Kasumi-1 (cell line): ENCODE measurements at places on chromosomes 6 and 20.

DNA sequence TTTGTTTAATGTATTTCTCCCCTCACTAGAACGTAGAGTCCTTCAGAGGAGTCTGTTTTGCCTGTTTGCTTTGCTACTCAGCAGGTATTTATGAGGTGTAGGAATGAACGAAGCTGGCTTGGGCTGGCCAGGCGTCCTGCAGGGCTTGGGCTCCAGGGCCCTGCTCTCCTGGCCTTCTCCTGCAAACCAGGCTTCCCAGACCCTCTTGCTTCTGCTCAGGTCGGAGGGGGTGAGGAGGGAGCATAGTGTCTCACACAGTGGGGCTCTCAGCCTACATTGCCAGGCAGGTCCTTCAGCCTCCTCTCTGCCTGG, 24.6 kb upstream of the MLN start:
- DNase-seq, result no peak

DNA sequence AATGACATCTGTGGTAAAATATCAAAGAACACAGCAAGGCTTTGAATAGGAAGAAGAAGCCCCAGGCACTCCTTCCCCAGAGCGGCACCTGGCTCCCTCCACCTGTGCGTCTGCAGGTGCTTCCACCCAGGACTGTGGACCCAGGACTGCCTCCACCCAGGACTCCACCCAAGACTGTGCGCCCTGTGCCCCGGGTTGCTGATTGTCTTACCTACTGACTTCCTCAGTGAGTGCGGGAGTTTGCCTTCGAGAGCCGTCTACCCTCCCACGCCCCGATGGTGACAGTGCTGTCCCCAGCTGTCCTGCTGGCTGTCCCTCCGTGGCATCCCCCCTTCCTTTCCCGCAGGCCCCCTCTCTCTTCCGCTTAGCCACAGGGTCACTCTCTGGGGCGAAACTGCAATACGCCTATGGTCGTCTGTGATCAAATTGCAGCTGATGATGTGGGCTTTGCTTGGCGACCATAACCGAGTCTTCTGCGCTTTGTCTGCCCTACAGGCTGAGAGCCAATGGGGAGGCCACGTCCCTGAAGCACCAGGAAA, 52.1 kb downstream of the IRF4 start:
- no peak for DNase-seq

DNA sequence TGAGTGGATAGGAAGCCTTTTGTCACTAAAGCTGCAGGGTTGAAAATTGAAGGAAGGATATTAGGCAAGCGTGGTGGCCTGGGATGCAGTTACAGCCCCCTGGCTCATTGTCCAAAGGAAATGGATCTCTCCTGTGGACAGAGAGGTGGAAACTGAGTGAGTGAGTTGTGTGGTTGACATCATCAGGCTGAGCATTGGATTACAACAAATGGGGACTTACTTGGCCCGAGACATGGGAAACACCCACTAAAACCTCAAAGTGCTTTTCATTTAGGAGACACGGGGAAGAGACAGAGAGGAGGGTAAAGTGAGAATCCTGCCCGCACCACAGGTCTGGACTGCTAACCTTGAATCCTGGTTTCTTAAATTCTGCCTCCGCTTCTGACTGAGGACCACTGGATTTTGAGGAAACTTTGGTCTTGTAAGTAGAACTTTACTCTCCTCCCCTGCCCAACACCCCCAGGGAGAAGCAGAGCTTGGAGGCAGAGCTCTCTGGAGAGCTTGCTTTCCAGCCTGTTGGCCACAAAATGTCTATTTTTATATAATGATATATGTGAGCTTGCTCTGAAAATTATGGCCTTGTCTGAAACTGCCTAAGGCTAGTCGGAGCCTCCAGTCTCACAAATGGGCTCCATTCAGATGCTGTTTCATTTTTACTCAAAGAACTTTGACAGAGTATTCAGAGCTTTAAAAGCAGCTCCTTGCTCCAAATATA, at the start of gene PKIG:
TSS of gene PKIG (plus strand) at position 269 of the 715 bp plus-strand sequence. CDS start 31,978 bp downstream, outside the sequence.
- no peak for DNase-seq

GRCh38 chr6:90715093-90715655, 128.3 kb upstream of the MAP3K7 start:
- DNase-seq, result no peak

DNA sequence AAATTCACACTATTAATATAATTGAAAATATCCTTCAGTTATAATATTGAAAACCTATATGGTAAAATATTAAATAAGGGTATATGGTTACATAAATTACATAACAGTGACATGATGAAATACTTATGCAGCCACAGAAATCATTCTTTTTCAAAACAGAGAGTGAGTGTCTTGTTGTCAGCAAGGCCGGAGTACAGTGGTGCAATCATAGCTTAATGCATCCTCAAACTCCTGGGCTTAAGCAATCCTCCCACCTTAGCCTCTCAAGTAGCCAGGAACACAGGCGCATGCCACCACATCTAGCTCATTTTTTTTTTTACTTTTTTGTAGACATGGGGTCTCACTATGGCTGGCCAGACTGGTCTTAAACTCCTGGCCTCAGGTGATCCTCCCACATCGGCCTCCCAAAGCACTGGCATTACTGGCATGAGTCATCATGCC, 40.4 kb downstream of the FAM8A1 start:
- DNase-seq, result no peak

DNA sequence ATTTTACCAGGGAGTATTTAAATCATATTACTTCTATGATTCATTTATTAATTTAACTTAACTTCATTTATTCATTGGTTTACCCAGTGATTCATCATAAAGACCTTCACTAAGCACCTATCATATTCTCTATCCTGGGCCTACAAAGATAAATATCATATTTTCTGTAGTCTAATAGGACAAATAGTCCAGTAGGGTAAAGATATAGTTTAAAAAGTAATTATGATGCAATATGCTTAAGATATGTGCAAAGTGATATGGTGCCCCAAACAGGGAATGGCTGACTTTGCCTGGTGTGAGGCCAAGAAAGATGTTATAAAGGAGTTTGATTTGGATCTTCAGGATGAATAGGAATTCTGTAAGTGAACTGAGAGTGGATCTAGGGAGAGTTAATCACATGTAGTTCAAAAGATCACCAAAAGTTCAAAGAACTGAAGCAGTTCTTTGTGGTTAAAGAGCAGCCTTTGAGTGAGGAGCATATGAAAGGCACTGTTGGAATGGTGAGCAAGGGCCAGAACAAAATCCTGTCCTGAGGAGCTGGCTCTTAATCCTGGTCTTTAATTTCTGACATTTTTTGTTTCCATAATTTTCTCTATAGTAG, 45.5 kb downstream of the MLIP start:
- no peak for DNase-seq

- no peak for DNase-seq
Measured at GRCh38 chr20:50221501-50222308, 31.1 kb downstream of the CEBPB start.

GRCh38 chr20:46123482-46124245, 5.5 kb downstream of the CD40 start:
- DNase-seq, result no peak

DNA sequence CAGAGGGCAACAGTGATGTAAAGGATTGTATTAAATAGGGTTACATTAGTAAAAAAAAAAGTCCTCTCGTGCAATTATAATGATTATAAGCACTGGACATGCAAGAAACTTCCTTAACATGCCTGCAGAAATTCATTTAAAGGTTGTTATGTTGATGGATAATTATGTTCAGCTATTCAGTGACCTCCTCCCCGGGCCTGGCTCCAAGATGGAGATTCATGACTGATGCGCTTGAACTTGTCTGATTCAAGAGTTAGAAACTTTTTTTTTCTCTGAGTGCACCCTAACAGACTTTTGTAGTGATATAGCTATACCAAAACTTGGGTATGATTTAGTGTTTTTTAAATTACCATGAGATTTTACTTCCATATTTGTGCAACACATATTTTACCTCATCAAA, 1170.0 kb upstream of the CITED2 start:
- DNase-seq, result no peak

DNA sequence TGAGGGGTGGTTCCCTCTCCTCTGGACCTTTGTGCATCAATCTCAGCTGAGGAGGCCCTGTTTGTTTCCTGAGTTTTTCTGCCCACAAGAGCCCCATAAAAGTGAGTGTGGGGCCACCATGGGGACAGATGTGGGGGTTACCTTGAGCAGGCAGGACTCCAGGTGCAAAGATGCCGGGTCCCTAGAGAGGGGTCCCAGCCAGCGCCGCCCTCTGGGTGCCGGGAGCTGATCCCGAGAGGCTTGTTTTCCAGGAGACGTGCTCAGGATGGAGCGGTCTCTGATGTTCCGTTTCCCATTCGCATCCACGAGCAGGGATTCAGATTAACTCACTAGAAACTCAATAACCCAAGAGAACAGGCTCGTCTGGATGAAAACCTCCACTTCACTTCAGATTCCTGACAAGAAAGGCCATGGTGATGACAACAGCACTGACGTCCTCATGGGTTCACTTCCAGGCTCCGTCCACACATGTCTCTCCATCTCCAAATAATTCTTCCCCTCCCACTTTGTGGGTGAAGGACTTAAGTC, 21.9 kb downstream of the MYT1 start:
- DNase-seq, result no peak

DNA sequence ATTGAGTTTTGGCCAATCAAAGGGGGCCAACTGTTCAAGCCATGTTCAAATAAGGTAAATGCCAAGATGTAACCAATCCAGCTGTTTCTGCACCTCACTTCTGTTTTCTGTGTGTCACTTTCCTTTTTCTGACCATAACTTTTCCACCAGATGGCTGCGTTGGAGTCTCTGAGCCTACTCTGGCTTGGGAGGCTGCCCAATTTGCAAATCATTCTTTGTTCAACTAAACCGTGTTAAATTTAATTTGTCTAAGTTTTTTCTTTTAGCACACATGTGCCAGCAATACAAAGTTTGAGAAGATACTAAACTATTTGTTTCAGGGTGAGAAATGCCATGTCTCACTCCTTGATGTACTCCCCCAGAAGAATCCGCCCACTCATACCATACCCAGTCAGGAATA, 52.1 kb downstream of the IYD start:
- no peak for DNase-seq

DNA sequence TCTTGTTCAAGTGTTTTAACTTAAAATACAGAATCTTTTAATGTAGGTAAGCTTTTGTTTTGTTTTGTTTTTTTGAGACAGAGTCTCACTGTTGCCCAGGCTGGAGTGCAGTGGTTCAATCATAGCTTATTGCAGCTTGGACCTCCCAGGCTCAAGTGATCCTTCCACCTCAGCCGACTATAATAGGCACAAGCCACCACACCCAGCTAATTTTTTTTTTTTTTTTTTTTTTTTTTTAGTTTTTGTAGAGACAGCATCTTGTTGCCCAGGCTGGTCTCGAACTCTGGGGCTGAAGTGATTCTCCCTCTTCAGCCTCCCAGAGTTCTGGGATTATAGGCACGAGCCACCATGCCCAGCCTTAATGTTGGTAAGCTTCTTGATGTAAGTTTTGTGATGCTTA, 3.3 kb downstream of the EFHC1 start:
- no peak for DNase-seq

DNA sequence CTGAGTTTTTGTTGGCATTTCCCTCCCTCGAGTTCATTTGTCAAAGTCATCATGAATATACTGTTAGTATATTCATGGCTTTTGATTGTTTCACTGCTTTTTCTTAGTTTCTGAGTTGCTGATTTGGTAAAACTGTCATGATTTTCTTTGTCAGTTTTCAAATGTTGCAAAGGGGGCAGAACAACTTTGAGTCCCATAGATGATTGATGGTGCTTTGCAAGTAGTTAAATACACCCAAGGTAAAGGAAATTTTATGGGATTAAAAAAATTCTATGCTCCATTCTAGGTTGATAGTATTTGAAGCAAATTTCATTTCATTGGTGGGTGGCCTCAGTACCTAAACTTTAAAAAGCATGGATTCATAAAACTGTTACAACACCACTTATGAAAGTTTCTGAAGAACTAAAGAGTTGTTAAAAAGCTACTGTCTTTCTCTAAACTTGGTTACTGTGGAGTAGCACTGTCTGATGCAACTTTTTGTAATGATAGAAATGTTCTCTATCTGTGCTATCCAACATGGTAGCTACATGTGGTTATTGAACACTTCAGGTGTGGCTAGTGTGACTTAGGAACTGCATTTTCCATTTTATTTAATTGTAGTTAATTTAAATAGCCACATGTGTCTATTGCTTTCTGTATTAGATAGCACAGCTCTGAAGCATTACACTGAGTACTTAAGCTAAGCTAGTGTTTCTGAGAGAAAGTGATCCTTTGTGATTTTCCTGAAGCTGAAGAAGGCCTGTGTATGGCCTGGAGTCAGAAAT, 153.6 kb downstream of the ZFAND3 start:
- DNase-seq, result no peak

GRCh38 chr6:166032366-166033200, 135.1 kb downstream of the TBXT start:
- no peak for DNase-seq

DNA sequence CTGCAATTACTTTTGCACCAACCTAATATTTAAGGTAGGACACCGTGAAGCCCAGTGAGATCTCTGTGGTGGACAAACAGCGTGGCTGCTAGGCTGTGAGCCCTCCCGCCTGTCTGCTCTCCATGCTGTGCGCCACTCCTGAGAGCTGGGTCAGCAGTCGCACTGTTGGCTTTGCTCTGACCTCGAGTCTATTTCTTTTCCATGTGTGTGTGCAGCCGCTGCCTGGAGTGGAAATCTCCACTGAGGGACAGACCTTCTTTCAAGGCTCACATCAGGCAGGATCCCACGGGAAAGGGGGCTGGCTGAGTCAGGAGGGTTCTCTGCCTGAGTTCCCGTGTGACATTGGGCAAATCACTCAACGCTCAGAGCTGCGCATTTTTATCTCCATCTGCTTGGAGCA, 27.1 kb downstream of the RIPOR3 start:
- no peak for DNase-seq

DNA sequence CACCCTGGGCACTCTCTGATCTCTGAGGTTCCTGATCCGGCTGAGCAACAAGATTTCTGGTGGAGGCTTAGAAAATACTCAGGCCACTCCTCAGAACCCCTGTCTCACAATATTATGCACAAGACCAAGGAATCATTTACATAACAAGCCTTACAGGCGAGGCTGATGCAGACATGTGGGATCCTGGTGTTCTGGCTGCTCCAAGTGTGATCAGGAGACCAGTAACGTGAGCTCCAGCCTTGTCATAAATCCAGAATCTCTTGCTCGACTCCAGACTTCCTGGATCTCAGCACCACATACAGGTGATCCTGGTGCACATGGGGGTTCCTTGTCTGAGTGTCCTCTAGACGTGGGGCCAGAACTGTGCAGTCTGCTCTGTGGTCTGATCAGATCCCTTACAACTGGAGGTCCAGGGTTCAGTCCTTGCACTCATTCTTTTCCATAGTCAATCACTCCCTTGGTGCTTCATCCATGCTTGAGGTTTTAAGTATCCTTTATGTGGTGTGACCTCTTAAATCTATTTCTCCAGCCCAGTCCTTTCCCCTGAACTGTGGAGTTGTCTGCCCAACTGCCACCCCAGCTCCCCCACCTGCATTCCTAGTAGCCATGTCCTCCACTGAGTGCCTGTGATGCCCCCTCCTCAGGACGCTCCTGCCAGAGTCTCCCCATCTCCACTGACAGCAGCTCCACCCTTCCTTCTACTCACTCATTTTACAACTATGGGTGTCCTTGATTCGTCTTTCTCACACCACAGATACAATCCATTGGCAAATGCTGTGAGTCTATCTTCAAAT, 5.1 kb downstream of the HLA-C start:
- no peak for DNase-seq
